ENCODE measurements at places on chromosomes 12 and 14.
A peak's percentile ranks its signal among the peaks of the same experiment; 100 is the strongest.

DNA sequence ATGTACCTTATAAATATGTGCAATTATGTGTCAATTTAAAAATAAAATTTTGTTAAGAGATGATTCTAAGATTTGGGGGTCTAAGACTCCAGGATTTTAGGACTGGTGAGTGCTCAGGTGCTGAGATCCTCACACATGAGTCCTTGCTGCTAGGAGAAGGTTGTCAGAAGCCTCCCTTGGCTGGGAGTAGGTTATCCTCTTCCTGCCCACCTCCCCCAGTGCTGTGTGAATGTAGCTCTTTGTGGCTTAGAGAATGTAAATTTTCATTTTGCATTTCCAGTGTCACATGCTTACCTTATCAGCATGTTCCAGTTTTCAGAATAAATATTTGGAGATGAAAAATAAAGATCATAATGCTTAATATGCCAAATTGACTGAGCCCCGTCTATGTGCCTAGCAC, 114.2 kb upstream of the MDM1 start:
- DNase-seq: no peak

- DNase-seq: no peak
These were observed 110.1 kb downstream of the EML5 start for GRCh38 chr14:88682495-88683114.

DNA sequence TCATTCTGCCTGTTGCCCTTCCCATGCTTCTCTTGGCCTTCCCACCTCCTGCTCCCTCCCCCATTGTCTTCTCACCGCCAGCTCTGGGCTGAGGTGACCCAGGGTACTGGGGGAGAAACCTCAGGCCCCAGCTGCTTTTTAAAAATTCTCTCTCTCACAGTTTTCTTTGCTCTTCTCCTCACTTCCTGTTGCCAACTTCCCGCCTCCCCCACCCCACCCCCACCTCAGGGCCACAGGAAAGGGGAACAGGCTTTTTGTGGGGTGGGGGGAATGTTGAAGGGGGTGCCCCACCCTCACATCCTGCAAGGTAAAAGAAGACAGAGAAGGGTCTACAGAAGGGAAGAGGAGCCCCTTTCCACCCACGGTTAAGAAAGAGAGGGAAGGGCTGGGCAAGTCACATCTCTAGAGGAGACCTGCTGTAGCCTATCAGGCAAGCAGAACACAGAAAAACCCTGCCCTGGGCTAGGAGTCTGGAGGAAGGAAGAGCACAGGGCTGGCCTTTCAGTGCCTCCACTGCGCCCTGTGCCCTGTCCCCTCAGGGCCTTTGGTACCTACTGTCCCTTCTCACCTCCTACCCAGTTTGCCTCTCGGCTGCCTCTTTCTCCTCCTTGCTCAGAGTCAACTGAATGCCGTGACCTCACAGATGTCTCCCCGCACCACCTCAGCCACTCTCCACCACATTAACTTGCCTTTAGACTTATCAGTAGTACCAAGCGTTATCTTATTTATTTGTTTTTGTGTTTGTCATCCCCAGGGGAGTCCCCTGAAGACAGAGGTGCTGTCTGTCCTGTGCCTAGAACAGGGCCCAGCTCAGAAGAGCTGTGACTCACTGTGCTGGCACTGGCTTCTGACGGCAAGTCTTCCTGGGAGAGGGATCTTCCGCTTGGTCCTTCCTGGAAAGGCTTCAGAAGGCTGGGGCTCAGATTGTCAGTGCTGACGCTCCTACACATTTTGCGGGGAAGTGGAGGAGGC, 1.7 kb downstream of the ARHGAP9 start:
- DNase-seq: no peak

- no peak for DNase-seq
These were observed 650.0 kb upstream of the STXBP6 start for GRCh38 chr14:25699981-25700380.

DNA sequence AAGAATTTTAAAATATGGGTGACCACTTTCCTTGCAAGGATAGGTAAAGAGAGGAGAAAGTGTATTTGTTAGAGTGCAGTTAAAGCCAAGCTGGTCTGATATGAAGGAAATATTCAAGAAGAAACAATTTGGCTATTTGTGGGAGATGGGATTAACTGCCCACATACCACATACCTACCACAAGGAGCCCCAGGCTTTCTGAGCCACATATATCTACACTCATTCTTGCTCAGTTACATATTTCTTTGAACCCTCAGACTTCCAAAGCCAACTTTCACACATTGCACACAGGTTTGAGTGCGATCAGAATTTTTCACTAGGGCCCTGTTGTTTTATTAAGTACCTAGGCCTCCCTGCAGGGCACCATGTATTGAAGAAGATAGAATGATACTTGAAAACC, 330.2 kb downstream of the ZFP36L1 start:
- no peak for DNase-seq

DNA sequence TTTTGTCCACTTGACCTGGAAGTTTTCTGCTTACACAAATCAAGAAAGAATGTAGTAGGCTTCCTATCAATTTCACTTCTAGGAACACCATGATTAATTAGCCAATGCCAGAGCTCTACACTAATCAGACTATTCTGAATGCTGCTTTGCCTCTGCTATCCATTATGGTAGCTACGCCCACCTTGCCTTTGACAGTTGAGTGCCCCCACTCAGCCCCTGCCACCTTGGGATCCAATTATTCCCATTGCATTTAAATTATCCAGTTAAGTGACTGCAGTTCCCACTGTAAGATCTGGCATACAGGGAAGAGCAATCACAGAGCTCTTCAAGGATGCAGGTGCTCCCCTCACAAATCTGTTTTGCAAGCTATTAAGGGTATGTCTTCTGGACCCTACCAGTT, 47.5 kb downstream of the FIGNL2 start:
- no peak for DNase-seq

- DNase-seq: no peak
These were observed 390.6 kb downstream of the PAWR start for GRCh38 chr12:79300199-79300568.

DNA sequence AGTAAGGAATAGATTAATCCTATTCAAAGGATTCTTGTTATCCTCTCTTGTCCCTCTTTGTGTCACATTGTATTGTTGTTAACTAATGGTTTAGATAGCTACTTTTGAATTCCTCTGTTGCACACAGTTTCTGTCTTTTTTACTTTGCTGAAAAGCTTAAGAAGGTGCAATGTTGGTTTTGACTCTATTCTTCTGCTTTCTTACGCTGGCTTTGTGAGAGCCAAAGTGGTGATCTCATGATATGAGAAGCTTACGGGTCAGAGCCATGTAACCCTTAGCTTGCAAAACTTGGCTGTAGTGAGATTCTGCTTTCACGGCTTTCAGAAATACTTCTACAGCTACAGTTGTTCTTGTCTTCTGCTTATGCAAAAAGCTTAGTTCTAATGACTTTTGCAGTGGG, 239.7 kb downstream of the TRHDE start:
- DNase-seq: no peak

DNA sequence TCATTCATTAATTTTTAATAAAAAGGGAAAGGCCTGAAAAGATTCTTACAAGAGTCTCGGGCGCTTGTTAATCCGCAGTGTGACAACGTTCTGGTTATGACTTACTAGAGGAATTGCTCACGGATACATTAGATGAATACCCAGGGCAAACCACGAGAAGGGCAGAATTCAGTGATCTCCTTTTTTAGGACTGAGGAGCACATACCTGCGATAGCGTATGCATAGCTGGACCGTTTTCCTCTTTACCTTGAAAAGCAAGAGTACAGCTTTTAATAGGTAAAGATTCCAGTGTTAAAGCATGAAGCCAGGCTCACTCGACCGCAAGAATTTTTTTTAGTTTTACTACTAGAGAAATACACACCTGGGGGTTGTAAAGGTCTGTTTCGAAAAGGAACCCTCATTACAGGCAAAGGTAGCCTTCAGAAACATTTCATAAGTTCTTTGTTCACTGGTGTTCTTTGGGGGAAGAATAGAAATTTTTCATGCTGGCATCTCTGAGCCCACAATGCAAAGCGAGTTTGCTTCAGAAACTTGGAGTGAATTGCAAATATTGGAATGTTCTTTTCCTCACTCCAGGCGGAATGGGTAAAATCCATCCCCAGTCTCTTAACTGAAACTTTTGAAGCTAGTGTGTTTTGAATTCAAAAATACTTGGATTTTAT, 953 bp downstream of the MAPK1IP1L start:
- DNase-seq: no peak

- no peak for DNase-seq
These were observed 20.5 kb upstream of the TESC start for GRCh38 chr12:117119592-117120198.

DNA sequence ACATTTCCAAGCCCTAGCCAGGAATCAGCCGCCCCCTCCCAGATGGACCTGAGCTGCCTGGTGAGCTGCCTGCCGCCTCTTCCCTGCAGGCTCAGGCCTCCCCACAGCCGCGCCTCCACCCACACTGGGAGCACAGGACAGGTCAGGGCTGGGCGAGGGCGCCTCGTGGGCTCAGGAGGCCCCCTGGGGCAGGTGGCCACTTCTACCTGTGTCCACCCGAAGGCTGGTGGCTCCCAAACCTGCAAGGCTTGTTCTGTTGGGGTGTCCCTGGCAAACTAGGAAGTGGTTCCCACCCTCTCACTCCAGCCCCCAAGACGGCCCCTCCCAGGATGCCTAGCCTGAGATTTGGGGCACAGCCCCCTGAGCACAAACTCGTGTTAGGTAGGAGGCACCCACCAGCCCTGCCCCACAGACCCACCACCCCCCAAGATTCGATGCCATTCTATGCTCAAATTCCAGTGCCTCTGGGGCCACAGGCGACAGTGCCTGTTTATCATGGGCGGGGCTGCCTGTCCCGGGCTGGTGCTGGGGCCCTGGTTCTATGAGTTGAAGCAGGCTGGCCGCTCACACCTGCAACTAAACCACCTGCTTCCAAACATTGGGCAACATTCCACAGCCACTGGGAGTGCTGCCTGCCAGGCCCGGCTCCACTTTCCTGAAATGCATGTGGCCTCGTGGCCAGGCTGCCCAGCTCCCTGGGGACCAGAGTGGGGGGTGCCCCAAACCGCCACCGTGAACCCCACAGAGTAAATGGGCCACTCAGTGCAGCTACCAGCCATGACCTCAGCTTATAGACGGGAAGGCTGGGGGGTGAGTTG, 6.8 kb downstream of the MMP17 start:
- DNase-seq: no peak

DNA sequence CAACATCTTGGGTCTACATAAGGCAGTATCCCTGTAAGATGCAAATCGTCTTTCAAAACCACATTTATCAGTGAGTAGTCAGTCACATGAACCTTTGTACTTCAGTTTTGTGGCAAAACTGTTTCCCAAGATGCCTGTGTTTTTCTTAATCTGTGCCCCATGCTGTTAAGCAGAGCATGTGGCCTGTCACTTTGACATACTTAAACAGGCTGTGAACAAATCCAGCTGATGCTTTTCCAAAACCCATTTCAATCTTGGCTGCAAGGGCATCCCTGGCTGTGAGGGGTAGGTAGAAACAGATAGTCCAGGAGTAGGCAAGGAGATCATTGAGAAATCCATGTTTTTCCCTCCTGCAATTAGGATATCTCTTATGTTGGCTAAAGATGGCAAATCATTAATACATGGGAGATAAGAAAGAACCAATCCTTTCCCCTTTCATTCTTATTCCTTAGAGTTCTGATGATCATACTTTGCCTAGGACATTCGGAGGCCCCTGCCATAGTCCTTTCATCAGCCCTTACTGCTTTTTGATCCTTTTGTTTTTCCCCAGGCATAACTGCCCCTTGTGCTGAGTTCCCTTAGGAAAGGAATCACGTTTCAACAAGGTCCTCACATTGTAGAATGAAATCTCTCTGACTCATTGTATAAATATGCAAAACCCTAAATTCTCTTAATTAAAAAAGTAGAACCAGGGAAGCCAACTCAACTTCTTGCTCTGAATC, 121.1 kb upstream of the EEA1 start:
- DNase-seq: no peak

- no peak for DNase-seq
These were observed 38.4 kb downstream of the RTL1 start for GRCh38 chr14:100864960-100865681.

DNA sequence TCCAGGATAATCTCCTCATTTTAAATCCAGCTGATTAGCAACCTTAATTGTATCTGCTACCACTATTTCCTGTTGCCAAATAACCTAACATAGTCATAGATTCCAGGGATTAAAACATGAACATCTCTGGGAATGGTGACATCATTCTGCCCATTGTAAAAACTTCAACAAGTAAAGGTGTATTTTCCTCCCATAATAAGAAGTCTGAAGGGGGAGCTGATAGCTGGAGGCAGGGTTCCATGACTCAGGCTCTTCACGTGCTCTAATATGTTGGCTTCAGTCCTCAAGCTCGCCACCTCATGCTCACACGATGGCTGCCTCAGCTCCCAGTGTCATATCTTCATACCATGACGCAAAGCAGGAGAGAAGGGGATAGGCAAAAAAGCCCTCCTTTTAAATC, 172.0 kb upstream of the VASH1 start:
- DNase-seq: no peak

GRCh38 chr12:95583933-95584332, 32.7 kb upstream of the USP44 start:
- no peak for DNase-seq

DNA sequence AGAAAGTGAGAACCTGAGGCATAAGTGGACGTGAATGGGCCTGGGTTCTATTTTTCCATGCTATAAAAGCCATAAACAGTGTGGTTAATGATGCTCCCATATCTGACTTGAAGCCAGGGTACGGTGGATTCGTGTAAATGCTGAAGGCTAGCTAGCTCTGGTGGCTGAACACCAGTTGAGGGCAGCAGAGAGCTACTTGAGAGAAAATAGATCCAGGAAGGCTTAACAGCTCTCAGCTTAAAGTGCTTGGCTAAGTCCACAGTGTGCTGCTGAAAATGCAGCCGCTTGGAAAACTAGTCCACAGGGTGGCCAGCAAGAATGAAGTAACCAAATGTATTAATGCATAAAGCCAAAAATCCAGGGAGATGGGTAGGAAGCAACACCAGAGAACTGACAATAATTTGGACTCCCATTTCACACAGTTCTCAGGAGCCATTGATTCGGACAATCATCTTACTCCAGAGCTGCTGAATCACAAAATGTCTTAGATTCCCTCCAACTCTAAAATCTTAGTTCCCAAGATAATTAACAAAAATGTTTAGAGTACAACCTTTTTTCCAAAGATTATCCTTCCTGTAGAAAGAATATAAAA, 15.0 kb upstream of the FOXG1 start:
- DNase-seq: peak; percentile 37

DNA sequence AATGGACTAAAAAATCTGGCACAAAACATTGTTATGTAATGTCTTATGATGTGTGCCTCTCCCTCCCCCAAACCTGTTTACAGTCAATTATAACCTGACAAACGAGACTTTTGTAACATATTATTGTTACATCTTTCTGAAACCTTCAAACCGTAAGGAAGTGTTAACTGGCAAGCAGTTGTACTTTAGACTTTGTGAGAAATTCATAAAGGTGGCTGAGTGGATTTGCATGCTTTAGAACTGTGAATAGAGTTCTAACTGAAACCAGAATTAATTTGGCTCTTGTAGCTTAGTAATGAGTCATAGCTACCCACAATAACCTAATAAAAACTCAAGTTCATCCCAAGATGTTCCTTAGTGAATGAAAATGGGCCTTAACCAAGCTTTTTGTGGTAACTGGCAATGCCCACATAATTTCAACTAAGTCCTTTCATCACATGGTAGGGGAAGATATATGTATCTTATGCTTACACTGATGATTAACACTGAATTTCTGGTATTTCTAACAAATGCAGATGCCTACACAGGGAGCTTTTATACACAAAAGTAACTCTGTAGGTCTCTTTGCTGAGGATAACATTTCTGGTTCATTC, 29.7 kb downstream of the RAD9B start:
- DNase-seq: no peak

GRCh38 chr12:132204063-132204792, 60.0 kb downstream of the NOC4L start:
- DNase-seq: peak; percentile 40

GRCh38 chr12:119491814-119492213, 101.8 kb upstream of the TMEM233 start:
- DNase-seq: no peak

- DNase-seq: no peak
These were observed 40.0 kb downstream of the KIF21A start for GRCh38 chr12:39402922-39403321.
